DMS79 (cell line): ENCODE measurements at places on chromosomes 3 and 15.
A peak's percentile ranks its signal among the peaks of the same experiment; 100 is the strongest.

DNA sequence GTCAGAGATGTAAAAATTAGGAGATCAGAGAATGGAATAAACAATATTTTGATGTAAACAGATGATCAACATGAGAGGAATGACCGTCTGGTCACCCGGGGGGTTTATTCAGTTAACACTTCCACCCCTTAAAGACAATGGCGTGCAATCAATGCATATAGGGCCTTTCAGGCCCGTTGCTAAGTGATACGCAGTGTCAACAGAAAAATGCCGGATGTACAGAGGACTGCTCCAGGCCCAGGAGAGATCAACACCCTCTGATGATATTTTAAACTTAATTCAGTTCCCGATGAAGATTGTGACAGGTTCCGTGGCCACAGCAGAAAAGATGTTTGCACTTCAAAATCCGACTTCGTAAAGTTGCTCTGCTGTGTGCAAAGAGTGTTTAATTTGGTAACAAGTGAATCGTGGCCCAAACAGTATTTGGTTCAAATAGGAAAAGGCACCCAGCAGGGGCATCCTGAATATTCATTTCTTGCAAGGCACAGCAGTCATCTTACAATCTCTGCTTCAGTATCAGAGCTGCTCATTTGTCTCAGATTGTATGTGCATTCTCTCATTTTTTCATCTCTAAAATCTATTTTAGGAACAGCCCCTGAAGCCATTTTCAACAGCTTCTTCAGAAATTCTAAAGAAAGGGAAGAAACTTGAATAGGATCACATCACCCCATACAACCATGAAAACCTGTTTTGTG is 72.6 kb downstream of the FOXB1 start:
- no peak for DNase-seq

DNA sequence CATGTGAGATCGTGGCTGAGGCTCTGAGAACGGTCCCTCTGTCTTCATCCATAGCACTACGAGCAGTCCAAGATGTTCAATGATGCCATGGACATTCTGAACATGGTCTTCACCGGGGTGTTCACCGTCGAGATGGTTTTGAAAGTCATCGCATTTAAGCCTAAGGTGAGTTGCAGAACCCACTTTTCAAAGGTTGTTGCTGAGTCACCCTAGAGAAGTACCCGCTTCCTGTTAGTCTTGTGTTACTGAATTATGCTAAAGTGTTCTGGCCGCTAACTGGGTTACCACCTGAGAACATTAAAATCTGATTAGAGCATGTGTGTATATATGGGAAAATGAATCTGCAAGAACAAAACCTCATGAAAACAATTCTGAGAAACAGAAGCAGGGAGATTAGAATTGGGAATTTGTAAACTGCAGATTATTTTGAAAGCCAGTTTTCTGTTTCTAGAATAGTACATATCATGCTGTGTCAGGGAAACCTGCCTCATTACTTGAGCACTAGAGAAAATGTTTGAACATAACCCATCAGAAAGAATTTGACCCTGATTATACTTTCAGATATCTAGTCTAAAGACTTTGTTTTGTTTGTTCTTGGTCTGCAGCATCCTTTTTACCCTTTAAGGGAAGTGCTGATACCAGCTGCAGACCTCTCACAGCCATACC is 92.6 kb downstream of the CHDH start:
- no peak for DNase-seq

GRCh38 chr15:29887721-29888120 is 65.5 kb upstream of the TJP1 start:
- DNase-seq: no peak

DNA sequence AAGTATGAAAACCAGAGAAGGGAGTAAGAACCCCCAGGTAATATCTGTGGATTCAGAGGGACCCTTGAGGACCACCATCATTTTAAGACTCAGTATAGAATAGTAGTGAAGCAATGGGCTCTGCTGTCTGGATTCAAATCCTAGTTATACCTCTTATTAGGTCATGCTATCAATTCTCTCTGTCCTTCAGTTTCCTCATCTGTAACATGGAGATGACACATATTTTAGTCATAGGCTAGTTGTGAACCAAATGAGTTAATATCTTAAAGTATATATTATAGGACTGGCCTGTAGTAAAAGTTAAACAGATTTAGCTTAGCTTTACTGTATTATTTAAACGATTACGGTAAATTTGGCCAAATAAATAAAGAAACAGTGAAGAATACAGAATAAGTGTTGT is 177.3 kb upstream of the GOLIM4 start:
- no peak for DNase-seq

DNA sequence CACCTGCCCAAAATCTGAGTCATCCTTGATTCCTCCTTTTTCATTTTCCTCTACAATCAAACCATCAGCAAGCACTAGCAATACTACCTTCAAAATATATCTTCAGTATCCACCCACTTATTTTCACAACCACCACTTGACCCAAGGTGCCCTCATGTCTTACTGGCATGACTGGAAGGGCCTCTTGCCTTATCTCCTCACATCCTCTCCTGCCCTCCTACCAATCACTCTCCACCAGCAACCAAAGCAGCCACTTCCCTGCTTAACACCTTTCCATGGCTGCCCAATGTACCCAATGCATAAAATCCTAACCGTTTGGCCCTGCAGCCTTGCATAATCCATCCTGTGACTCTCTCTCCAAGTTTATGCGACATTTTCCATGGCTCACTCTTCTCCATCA is 76.0 kb downstream of the MTHFS start:
- no peak for DNase-seq

DNA sequence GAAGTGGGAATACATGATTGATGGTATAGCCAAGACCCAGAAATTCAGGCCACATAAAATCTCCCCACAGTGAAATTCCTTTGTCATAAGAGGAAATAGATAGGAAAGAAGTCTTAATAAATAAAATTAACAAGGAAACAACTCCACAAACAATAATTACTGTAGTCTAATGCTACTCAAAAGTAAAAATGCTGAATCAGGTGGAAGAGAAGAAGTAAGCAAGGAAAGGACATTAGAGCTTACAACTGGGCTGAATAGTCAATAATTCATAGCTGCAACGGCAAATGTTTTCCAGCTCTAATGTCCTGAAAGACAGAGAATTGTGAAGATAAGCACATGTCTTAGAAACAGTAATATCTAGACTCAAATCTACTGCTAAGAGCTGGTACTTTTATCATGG is 64.4 kb downstream of the STRIT1 start:
- no peak for DNase-seq

- no peak for DNase-seq
Observed at GRCh38 chr3:14177580-14178246, 688 bp downstream of the XPC start.

DNA sequence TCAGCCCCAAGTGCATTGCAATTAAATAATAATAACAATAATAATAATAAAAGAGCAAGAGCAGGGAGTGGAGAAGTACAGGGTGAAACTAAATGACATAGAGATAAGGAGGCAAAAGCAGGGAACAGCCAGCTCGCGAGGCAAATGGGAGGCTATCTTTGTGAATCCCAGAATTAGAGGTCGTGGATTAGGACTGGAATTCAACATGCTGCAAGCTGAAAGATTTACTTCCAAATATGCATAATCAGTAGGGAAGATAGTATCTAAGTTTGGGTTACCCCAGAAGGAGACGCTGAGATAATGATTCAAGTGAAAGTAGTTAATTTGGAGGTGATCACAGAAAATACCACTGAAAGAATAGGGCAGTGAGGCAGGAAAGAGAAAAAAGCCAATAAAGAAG is 119.4 kb upstream of the UBE2E2 start:
- DNase-seq: no peak

DNA sequence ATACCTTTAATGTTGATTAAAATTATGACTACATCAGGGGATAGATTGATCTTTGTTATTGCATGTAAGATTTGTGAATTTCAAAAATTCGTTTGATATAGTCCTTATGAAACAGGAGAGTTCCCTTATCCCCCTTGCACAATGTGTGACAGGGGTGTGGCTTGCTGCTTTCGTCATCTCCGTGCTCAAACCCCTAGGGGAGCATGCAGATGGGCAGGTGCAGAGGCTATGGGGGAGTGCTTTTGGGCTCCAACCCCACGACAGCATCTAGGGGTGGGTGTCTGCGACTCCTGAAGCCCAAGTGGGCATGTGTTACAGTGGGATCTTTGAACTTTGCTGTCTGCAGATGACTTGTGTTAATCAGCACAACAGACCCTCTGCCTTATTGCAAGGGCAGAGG is 360.1 kb upstream of the GOLIM4 start:
- DNase-seq: no peak

DNA sequence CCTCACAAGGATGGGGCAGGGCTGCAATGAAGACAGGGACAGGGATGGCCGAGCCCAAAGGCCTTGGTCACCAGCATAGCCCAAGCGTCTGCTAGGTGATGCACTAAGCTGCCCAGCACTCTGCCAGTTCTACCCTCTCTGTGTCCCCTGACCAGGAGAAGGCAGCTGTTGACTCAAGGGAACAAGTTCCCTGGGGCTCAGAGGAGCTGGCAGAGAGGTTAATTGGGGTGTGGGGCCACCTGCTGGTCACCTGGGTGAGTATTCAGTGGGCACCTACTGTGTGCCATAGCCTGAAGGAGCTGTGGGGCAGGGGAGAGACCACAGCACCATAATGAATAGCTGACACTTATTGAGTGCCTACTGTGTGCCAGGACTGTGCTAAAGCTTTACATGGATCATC is 22.0 kb upstream of the DOCK3 start:
- no peak for DNase-seq

DNA sequence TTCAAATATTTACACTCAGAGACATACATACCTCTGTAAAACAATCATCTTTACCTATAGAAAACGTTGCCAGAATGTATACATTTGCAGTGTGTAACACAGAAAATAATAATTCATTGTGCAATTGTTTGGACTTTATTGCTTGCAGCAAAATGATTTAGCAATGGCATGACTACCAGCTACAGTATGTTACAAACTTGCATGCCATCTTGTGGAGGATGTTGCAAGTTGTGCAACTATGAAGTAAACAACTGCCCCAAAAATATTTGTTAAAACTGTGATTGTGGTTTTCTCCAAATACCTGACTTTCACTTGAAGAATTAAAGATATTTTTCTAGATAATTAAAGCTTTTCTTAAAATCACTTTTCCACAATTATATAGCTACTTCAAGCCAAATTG is 27.1 kb upstream of the C3orf49 start:
- DNase-seq: no peak

- DNase-seq: no peak
Observed at GRCh38 chr3:43855674-43856299, 165.0 kb downstream of the ABHD5 start.

- no peak for DNase-seq
Observed at GRCh38 chr3:184656829-184657681, 54.8 kb downstream of the MAGEF1 start.

DNA sequence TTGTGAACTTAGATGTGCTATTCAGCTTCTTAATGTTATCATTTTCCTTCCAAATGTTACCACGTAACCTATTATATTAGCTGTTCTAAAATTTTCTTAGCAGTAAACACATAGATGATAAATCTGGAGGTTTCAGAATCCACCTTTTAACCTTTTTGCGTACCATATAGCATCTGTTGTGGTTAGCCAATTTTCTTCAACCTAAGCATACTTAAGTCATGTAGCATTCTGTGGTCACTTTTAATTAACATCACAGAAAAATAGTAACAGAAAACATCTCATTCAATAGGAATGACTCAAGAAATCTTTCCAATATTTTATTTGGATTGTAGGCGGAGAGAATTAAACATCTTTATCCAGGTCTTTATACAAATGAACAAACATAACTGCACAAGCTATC is 1465.3 kb upstream of the GBE1 start:
- DNase-seq: no peak

DNA sequence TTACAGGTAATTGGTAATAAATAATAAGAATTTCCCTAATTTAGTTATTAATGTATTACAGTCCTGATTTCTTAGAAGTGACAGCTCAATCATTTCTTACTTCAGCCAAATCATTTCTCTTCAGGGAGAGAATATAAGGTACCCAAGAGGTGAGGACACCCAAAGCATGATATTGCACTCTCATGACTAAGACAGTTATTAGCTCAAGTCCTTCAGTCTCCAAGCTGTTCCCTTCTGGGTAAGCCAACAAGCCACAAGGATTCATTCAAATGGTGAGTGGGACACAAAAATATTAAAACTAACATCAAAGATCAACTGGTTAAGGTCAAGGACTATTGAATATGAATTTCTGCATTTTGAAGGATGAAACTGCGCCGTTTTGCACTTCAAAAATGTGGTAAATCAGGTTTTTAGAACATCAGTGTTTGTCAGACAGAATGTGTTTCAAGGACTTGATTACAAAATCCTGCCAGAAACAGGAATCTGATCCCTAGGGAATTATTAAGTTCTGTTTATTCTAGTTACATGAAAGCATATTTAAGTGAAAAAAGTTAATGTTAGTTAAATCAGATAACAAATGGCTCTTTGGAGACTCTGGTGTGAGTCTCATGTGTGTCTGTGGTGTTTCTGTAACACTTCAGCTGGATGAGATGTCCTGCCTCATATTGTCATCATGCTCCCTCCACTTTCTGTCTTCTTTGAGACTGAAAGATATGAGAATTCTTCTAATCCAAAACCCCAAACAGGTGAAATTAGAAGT is 101.7 kb upstream of the COL8A1 start:
- no peak for DNase-seq

- no peak for DNase-seq
Observed at GRCh38 chr3:8979262-8979661, 16.0 kb upstream of the RAD18 start.

DNA sequence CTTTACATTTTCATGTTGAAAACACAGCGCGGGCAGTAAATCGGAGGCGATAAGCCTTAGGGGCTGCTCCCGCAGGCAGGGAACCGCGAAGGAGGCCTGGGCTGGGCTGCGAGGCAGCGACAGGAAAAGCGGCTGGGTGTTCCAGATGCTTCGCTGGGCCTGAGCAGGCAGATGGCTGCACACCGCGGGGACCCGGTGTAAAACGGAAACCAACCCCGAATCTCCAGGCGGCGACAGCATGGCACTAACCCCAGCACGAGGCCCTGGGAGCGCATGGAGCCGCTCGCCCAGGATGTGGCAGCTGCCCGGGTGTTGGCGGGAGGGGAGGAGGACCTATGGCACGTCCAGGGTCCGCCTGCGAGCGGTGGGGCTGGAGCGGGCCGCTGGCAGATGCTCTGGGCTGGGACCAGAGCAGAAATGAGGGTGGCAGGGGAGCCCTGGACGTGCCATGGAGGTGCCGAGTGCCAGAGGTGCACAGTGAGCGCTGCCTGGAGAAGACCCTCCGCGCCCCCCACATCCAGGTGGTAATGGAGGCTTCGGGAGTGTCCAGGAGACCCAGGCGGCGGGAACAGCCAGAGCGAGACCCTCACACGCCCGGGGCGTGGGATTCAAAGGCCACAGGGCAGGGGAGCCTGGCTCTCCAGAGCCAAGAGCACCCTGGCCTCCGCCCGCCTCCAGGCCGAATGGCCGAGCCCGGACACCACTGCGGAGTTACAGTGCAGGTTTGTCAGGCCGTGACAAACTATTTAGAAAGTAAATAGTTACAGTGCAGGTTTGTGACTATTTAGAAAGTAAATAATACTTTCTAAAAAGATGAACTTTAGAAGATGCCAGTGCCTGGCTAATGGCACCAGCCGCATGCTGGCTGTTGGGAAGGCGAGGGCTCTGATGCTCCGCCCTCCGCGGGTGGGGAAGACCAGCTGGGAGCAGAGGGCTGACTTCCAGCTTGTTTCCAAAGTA is 293.6 kb downstream of the OCA2 start:
- no peak for DNase-seq

GRCh38 chr15:57922776-57923175 is 142.7 kb downstream of the ALDH1A2 start:
- peak; percentile 35 for DNase-seq

- DNase-seq: no peak
Observed at GRCh38 chr3:150292891-150293290, 115.2 kb upstream of the TSC22D2 start.
